Head of caudate nucleus (tissue), 42 donors: ENCODE measurements at places on chromosomes 3 and 15.

- peak; percentile 43 for DNase-seq
These were observed 356.3 kb upstream of the TBL1XR1 start for GRCh38 chr3:177553579-177553978.

- no peak for DNase-seq
These were observed 27.6 kb upstream of the CXCR6 start for GRCh38 chr3:45915518-45916231.

DNA sequence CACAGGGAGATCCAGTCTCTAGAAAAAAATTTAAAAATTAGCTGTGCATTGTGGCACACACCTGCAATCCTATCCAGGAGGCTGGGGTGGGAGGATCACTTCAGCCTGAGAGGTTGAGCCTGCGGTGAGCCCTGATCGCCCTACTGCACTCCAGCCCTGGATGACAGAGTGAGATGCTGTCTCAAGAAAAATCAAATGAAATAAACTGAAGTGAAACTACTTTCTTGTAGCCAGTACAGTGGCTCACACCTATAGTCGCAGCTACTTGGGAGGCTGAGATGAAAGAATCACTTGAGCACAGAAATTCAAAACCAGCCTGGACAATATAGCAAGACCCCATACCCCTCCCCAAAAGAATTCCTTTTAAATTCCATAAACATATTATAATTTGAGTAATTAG lies 35.4 kb downstream of the SMARCC1 start:
- DNase-seq: no peak

GRCh38 chr3:173725507-173725906 lies 328.0 kb downstream of the NLGN1 start:
- DNase-seq: no peak

GRCh38 chr15:70337277-70338186 lies 239.8 kb upstream of the TLE3 start:
- DNase-seq: no peak

DNA sequence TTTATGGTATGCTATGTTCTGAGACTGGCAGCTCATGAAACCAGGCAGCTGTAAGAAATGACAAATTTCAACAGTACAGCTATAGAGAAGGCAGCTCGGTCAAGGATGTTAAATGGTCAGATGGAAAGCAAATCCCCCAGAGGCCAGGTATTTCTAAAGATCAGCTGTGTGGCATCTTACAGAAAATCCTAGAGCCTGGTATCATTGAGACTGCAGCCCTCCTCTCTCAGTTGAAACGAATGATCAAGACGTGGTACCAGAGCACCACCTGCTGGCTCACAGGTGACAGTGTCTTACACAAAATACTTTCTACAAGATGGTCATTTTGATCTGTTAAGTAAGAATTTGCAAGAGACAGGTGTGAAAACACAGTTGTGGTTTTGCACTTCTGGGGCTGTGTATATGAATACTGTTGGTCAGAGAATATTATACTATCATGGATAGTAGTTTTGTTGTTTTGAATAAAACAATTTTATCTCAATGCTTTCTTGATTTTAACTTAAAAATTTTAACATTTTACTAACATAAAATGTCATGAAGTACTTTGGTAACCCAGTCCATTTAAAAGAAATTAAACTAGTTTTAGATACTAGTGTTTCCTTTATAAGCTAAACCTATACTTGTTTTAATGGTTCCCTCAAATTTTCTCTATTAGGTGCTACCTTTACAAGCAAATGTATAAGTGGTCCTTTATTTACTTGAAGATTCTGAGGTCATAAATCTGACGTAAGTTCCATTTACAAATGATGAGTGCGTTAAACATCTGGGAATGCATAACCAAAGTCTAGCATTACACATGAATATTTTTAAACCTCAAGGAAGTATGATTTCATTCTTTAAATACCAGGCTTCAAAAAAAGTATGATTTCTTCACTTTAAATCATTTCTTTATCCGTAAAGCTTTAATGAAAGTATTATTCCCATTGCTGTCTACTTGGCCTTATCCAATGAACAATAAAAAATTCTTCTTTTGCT lies 121.8 kb downstream of the PDZRN3 start:
- peak; percentile 72 for DNase-seq

- DNase-seq: no peak
These were observed 71.8 kb upstream of the HACD2 start for GRCh38 chr3:123656691-123657090.

DNA sequence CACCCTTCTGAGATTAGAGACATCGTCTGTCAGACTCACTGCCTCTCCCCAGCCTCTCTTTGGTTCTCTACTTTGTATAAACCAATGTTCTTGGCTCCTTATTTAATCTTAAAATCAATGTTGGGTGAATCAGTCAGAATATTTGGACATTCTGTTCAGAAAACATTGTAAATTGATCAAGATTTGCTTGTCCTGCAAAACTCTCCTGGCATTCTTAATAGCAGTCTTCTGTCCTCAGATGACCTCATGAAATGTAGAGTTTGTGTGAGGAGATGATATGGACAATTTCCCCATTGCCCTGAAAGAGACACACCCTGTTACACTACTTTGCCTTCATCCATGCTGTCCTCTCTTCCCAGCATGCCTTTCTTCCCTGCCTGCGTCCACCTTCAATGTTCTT lies 33.6 kb downstream of the CD200R1L start:
- DNase-seq: no peak

DNA sequence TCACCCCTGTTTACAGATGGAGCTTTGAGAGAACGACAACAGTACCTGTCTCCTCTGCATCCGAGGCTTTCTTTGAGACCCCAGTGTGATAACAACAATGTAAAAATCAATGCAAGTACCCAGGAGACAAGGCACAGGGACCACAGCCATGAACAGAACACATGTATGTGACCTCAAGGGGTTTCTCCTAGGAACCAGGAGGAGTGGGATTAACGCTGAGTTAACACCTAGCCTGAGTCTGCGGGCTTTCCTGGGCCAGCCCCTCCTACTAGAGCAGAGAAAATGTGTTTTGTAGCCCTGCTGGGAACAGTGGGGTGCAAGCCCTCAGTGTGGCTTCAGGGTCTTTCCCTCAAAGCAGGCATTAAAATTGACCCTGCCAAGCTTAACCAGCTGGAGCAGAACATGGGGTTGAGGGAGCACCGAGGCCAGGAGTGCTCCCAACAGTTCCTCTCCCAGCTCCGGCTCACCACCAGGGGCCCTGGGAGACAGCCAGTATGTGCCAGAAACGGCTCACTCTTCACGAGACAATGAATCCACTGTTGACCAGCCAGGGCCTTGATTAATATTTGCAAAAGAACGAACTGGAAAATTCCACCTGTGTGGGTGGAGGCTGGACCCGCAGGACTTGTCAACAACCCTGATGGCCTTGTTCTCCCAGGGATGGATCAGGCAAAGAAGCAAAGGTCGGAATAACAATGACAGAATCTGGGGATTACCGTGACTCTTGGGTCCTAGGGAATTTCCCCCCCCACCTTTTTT lies 3.6 kb downstream of the CHDH start:
- DNase-seq: peak; percentile 81

DNA sequence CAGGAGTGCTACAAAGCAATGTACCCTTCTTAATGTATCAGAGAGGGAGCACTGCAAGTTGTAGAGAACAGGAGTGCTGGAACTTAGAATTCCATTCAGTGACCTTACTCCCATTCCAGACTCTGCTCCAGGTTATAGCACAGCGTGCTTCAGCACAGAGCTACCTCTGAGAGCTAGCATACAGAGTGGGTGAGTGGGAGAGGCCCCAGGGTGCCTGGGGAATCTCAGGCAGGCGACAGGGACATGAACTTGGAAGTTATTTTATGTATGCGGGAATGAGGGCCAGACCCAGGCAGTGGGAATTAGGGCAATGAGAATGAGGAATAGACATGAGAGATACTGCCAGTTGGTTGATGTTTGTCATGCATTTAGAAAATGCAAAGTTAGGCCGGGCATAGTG lies 3.7 kb upstream of the KNG1 start:
- no peak for DNase-seq

GRCh38 chr3:549636-550035 lies 353.1 kb downstream of the CHL1 start:
- no peak for DNase-seq

GRCh38 chr3:16506884-16507577 lies 6.5 kb downstream of the RFTN1 start:
- DNase-seq: no peak

DNA sequence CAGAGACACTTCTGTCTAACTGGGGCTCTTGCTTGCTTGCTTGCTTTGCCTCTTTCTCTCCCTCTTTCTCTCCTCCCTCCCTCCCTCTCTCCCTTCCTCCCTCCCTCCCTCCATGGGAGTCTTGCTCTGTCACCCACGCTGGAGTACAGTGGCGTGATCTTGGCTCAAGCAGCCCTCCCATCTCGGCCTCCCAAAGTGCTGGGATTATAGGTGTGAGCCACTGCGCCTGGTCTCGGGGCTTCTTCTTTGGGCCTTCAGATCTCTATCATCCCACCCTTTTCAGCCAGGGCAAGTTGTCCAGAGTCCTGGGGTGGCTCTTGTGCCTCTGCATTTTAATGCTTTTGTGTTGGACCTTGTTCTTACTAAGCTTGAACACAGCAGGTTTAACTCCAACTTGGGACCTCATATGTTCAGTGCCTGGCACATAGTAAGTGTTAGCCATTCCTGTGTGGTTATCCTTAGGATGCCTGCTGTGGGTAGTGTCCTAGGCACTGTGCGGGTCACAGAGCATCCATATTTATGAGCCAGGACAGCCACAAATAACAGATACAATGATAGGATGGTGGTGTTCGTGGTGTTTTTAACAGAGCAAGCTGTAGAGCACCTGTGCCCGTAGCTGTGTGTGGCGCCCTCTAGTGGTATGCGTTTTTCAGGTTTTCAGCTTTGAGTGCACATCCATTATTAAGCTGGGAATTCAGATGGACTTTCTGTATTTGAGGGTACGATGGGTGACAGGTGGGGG lies 75.1 kb downstream of the CCK start:
- peak; percentile 76 for DNase-seq

DNA sequence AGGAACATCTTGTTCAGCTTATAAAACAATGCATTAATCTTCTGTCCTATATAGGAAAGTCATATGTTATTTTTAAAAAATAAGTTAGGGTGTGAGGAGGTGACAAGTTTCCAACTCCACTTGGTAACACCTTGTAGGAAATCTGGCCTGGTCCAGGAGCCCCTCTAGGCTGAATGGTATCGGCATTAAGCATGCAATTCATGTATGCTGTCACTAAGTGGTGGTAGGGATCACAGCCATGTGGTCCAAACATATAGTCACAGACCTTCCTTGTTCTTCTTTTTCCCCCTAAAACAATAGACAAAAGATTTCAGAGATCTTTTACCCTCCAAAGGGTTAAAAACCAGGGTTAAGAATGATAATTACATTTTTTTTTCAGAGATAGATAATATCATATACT lies 4.2 kb upstream of the APBA2 start:
- DNase-seq: no peak

DNA sequence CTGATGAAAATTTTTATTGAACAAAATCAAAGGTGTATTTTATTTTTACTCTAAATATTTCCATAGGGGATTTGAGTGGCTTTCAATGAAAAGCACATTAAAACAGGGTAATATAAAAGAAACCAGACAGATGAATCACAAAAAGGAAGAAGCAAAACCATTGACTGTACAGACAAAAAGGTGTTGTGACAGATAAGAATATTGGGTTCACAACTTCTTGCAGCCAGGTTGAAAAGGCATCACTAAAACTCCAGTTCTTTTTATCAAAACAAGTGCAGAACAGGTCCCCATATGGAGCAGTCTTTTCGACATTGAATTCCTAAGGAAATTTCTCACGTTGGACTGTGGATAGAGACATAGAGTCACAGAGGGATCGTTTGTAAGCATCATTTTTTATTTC lies 53.8 kb downstream of the AGTR1 start:
- DNase-seq: no peak

DNA sequence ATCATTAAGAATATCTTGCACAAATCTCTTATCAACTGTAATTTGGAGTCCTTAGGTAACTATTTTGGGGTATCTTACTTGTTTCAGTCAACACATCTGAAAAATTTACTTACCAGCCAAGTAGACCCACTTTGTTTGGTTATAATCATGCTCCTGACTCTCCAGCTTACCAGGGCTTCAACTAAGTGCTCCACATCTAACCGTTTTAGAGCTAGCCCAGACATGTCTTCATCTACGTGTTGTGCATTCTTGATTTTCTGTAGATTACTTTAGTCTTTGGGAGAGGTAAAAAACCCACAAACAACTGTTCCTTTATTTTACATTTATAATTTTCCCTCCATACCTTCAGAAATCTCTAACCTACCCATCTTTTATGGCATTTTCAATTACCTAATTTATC lies 17.2 kb downstream of the EAF2 start:
- no peak for DNase-seq

GRCh38 chr15:85515212-85515611 lies 134.8 kb downstream of the AKAP13 start:
- DNase-seq: no peak

DNA sequence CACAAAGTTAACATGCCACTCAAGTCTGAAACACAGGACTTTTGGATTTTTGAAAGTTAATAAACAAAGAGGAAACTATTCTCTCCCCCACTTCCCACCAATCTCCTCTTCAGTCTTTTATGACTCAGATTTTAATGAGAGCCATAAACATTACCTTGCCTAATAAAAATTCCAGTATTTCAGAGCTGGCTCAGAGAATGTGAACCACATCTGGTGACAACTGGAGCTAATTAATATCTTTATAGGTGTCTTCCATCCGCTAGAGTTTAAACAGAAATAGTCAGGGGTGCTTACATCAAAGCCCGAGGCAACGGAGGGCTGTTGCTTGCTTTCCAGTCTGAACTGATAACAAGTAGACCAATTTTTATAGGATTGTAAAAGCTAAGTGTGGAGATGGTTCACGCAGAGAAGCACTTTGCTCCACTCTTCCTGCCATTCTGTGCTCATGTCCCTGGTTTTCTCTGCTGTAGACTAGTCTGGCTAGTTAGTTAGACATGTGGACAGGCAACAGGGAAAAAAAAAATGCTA lies 363.6 kb downstream of the NR2F2 start:
- no peak for DNase-seq

DNA sequence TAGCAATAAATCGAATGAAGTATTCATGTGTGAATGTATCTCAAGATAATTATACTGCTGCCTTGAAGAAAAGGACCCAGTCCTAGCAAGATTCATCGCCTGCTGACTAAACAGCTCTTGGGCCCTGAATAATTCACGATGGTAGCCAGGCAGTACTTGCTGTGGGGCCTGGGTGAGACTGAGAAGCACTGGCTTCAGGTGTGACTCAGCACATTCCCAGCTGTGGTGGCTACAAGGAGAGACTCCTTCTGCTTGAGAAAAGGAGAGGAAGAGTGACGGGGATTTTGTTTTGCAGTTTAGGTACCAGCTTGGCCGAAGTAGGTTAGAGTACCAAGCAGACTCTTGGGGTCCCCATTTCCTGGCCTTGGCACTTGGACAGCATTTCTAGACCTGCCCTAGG lies 47.6 kb upstream of the CD200R1L start:
- DNase-seq: no peak
